ENCODE measurements at places on chromosomes 1 and 21. TPM values are rescaled to one million over a fixed set of nuclear protein-coding genes. Genes with fewer than 3 reads are reported as not detected.

GRCh38 chr1:41537788-41538351, 53.4 kb upstream of the EDN2 start:
- DNase-seq, result no peak

LCE3E gene
- total RNA-seq, result not detected

GRCh38 chr1:101325144-101325543, 88.3 kb downstream of the S1PR1 start:
- no peak for DNase-seq

GRCh38 chr1:185526344-185527307, 207.6 kb upstream of the HMCN1 start:
- no peak for DNase-seq

- no peak for DNase-seq
Measured at GRCh38 chr1:185601189-185601588, 133.0 kb upstream of the HMCN1 start.

DNA sequence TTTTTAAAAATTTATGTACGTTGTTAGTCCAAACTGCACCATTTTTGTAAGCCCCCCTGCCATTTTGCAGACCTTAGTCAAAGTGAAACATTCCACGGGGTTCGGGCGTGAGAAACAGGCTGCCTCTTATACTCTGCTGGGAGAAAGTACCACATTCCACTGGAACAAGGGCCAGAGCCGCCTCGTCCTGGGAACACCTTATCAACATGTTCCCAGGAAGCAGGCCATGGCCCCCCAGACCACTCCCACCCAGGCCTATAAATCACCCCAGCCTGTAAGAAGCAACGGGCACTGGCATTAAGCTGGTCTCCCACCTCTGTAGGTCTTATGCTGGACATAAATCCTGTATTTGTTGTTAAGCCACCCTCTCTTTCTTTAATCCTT, 854 bp upstream of the ZRANB2 start:
- DNase-seq, result peak; percentile 1

OR2T2 gene
- not detected for total RNA-seq

GRCh38 chr1:87549738-87550137, 221.1 kb downstream of the LMO4 start:
- DNase-seq, result no peak

FCRL4 gene
- total RNA-seq, result not detected

- no peak for DNase-seq
Measured at GRCh38 chr1:116579259-116579875, 8.5 kb upstream of the CD58 start.

C1orf141 gene
- not detected for total RNA-seq

GRCh38 chr1:203407296-203407695, 56.4 kb upstream of the FMOD start:
- DNase-seq, result no peak
